ENCODE measurements at places on chromosomes 11 and 22. TPM values are rescaled to one million over a fixed set of nuclear protein-coding genes. Genes with fewer than 3 reads are reported as not detected.

RIN1 gene
- 19.1 TPM for polyA plus RNA-seq

NFAM1 gene
- not detected for polyA plus RNA-seq

RBM14 gene
- polyA plus RNA-seq = 42.6 TPM

SCGB2A2 gene
- polyA plus RNA-seq = not detected

DBX1 gene
- not detected for polyA plus RNA-seq

OR8G5 gene
- polyA plus RNA-seq = not detected

SLC22A25 gene
- polyA plus RNA-seq = not detected

MAJIN gene
- not detected for polyA plus RNA-seq

SIDT2 gene
- polyA plus RNA-seq = 11.6 TPM

GPR83 gene
- not detected for polyA plus RNA-seq

BATF2 gene
- 0.57 TPM for polyA plus RNA-seq

CYB561A3 gene
- polyA plus RNA-seq = 52.3 TPM

TRMU gene
- polyA plus RNA-seq = 29.5 TPM

GRCh38 chr11:67406420-67406968, 2.6 kb downstream of the TBC1D10C start:
- DNase-seq = no peak

GRCh38 chr11:102523887-102524286, 6.7 kb downstream of the MMP7 start:
- DNase-seq = no peak

GRCh38 chr11:72173291-72173690, 18.6 kb upstream of the FOLR1 start:
- DNase-seq = no peak

DNA sequence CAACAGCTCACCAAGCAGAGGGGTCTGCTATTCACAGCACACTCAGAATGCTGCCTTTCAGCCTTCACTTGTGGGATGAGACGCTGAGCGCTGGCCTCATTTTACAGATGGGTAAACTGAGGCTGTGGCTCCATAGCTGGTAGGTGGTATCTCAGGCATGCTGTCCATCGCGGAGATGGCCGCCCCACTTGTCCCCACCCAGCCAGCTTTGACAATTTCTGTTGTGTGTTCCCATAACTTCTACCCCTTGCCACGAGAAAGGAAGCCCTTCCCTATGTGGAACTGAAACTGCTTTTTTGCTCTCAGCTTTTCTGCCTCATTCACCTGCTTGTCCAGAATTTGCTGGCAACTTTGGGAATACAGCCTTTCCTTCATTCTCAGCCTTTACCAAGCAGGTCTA, 36.1 kb upstream of the NNMT start:
- no peak for DNase-seq

DNA sequence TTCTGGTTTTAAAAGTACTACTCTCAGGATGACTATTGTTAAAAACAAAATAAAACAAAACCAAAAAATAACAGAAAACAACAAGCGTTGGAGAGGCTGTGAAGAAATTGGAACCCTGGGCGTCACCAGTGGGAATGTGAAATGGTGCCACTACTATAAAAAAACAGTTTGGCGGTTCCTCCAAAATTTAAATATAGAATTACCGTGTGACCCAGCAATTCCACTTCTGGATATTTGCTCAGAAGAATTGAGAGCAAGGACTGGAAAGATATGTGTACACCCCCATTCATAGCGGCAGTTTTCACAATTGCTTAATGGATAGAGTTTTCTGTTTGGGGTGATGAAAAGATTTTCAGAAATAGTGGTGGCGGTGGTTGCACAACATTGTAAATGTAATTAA, 8.6 kb downstream of the APOA4 start:
- no peak for DNase-seq

GRCh38 chr11:118230088-118230487, 5.3 kb upstream of the JAML start:
- no peak for DNase-seq

DNA sequence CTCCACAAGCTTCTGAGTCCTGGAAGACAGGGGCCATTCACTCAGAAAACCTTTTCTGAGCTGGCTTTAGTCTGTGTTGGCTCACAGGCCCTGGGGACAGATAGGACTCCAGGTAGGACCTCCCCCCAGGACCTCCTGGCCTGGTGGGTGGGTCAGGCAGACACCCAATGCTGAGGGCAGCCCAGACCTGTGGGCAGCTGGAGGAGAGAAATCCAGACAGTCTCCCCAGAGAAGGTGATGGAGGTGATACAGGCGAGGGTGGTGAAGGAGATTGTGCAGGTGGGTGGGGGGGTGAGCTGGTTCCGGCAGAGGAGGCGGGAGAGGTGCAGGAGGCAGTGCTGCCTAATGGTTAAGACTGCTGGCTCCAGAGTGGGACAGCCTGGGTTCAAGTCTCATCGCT, 15.6 kb downstream of the LRRC32 start:
- DNase-seq = no peak

GRCh38 chr11:79470161-79470560, 29.3 kb upstream of the TENM4 start:
- no peak for DNase-seq

DNA sequence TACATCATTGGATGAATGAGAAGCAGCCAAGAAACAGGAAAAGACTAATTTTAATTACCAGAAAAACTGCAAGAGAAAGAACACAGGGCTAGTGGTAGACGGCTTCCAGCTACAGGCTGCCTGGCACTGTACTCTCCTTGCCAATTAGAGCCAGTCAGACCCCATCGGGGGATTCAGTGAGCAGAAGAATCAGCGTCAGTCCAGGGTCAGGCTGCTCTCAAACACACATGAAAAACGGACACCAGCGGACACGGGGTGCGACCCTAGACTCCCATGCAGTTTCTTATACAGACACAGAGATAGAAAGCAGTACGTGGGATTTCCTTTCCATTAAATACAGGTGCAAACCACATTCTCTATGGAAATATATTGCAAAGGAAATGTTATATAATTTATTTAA, 1.1 kb upstream of the CNTN5 start:
- no peak for DNase-seq

DNA sequence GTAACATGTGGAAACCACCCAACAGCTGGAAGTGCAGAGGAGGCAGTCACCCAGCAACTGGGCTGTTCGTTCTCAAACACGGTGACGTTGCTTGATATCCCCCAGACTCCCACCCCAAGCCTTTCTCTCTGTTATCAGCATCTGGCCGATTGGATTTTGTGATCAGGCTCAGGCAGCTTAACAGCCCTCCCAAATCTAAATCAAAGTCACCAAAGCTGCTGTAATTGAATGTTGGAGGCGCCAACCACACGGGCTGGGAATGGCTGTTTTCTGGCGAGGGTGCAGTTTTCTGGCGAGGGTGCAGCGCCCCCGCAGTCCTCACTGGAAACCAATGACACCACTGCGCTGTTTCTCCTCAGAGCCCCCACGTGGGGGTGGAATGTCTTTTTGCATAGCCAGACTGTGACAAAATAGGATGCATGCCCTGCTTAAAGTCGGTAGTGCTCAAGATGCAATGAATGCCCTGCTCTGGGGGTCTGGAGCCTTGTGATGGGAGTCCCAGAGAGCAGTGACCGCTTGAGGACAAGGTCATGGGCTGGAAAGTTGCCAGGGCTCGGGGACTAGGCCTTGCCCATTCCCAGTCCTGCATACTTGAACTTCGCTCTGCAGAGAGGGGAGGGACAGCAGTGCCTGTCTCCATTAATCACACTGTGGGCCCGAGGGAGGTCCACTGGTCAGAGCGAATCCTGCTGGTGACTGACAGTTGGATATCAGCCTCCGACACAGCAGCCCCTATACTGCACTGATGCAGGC, 105.3 kb downstream of the MORC2 start:
- no peak for DNase-seq

DNA sequence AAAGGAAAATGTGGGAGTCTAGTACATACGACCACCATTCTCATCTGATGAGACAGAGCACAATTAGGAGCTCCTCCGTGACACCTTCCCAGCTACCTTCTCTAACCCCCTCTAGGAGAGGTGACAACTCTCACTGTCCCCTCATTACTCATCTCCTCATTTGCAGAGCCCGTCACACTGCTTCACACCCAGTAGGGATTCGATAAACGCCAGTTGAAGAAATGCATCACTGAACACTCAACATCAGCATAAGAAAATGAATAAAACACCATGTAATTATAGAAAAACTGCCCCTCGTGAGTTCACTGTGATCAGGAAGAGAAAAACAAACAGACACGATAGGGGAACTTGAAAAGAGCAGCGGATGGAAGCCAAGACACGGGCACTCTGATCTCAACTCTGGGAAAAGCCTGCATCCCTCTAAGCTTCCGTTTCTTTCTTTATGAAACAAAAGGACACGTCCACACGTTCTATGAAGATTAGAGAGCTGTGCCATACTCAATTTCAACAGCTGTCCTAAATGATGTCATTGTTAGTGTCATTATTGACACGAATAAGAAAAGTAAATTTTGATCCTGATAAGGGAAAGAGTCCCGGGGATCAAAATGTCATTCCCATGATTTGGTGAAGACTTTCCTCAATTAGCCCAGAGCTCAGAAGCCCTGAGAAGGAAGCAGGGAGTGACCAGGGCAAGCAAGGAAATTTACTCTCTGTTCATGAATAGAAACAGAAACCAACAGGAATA, 356.9 kb downstream of the LARGE1 start:
- DNase-seq = no peak

GRCh38 chr11:130272336-130272735, 42.4 kb downstream of the ZBTB44 start:
- DNase-seq = peak; percentile 11

GRCh38 chr11:102143867-102144266, 33.6 kb downstream of the YAP1 start:
- DNase-seq = no peak

- DNase-seq = no peak
Measured at GRCh38 chr22:50398831-50399648, 55.9 kb downstream of the PPP6R2 start.

DNA sequence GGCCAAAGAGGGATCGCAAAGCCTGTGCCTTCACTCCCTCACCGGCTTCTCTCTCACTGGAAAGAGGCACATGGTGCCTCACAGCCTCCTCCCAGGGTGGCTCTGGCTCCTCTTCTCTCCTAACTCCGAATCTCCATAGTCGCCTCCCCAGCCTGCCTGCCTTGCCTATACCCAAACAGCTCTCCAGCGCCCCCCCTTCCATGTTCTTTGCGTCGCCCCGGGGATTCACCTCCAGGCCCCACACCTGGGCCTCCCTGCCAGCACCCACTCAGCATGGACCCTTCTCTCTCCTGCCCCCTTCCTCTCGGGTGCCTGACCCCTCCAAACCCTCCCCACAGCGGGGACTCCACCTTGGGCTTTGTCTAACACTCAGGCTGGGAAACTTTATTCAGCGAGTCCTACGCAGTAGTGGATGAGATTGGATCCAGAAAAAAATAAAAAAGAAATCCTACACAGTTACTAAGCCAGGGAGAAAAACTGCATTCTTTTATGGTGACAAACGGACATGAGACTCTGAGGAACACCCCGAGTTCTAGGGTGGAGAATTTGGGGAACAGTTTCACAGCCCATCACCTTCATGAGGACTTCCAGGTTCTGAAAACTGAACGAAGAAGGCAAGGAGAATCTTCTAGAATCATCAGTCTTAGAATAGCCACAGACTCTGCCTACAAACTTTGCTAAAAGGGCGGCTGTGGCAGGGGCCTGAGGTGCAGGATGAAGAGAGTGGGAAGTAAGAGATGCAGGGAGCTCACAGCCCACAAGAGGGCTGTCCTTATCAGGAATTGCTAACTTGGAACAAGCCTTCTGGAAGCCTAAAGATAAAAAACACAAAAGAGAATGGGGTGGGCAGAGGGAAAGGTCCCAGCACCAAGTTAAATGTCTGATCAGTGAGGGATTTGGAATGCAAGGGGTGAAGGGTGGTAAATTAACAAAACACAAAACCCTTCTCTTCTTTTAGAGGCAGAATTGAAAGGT, 5.3 kb downstream of the PPM1F start:
- peak; percentile 75 for DNase-seq

- peak; percentile 59 for DNase-seq
Measured at GRCh38 chr11:130451231-130452019, 3.0 kb downstream of the ADAMTS15 start.

GRCh38 chr11:119536801-119537200, 113.8 kb upstream of the THY1 start:
- DNase-seq = no peak

GRCh38 chr22:22519591-22519990, 479 bp downstream of the ZNF280A start:
- DNase-seq = no peak

DNA sequence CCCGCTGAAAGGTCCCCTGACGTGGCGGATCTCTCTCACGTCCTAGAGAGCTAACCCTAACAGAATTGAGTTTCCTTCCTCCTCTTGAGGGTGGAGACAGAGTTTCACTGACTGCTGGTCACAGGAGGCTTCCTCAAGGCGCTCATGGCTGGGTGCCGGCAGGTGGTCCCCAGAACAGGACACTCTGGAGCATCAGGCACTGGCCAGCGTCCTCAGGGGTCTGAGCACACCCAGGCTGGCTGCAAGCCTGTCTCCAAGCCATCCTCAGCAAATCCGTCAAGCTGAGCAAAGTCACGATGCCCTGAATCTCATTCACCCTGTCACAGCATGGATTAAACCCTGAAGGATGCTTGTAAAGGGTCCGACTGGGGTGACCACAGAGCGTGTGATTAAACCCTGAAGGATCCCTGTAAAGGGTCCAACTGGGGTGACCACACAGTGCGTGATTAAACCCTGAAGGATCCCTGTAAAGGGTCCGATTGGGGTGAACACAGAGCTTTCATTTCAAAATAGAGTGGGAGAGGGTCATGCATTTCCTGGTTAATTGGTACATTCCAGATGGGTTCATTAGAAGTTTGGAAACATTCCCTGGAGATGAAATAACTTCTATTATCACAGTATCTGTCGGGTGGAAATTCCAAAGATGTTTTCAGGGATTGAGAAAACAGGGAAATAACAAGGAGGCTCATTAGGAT, 473.0 kb downstream of the BRD1 start:
- DNase-seq = no peak

All from GM23248 (cell line).